Activated CD8-positive, alpha-beta T cell treated with anti-CD3 and anti-CD28 coated beads for 36 hours (primary cell): ENCODE measurements at places on chromosomes 7 and 10.
A peak's percentile ranks its signal among the peaks of the same experiment; 100 is the strongest.

- DNase-seq, result no peak
These were observed 47.8 kb upstream of the CALCR start for GRCh38 chr7:93622036-93623033.

DNA sequence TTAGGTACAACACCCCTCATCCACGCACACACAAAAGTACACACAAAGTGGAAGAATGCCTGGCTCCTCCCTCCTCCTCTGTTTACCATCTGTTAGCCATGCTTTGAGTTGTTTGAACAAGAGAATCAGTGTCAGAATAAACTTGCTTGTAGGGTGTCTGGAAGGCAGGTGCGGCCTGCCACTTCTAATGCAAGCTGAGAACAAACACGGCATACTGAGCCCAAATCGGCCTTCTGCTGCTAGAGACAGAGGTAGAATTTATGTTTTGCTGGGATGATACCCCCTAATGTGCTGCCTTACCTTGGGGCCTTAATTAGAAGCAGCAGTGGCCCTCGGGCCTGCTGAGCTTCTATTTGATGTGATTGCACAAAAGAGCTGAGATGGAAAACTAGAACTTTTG lies 24.9 kb upstream of the FAM180A start:
- DNase-seq, result no peak

- no peak for DNase-seq
These were observed 5.7 kb downstream of the CYP2E1 start for GRCh38 chr10:133532871-133533270.

DNA sequence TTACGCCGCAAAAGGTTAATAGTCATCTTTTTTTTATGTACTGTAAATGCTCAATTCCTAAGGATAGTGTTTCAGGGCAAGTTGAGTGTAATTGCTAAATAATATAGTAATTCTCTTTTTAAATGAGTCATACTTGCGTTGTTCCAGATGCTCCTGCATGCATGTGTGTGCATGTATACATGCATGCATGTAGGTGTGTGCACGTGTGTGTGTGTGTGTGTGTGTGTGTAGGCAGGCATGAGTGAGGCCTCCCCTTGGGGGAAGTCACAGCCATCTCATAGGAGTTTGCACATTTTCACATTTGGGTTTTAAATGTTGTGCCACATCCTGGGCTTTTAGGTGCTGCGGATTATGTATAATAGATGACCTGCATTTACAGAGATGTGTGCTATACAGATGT lies 1095.8 kb downstream of the KCNMA1 start:
- DNase-seq, result no peak

DNA sequence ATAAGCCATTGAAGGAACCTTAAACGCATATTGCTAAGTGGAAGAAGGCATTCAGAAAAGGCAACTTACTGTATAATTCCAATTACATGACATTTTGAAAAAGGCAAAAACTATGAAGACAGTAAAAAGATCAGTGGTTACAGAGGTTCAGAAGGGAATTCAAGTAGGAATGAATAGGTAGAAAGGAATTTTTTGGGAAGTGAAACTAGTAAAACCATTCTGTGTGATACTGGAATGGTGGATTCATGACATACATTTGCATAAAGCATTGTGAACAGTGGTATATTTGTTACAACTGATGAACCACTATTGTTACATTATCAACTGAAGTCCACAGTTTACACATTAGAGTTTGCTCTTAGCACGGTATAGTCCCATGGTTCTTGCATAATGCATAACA lies 114.2 kb upstream of the GPR22 start:
- DNase-seq, result no peak

DNA sequence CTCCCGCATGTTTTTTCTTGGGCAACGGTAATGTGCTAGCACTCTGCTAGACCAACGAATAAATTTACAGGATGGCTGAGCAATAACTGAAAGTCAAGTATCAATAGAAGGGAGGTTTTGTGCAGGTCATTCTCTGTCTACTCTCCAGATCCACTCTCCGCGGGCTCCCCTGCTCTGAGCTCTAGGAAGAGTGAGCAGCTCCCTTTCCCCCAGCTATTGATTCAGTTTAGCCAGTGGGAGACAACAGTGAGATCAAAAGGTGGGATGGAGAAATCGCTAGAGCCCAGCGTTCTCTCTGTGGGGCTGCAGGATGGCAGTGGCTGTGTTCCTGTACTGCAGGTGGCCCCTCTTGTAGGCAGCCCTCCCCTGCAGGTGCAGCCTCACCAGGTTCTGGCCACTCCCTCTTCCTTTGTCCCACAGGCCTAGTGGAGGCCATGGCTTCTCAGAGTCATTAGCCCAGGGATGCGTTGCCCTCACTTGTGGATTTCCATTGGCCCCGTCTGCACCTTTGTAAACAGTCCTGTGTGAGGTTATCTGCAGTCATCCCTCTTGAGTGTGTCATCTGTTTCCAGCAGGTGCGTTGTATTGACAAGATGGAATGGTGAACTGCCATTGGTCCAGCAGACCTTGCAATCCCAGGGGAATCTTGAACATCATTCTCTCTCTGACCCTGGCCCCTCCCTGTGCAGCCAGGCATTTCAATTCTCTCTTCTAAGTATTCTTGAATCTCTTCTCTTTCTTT lies 11.1 kb downstream of the MSRB2 start:
- DNase-seq, result no peak

DNA sequence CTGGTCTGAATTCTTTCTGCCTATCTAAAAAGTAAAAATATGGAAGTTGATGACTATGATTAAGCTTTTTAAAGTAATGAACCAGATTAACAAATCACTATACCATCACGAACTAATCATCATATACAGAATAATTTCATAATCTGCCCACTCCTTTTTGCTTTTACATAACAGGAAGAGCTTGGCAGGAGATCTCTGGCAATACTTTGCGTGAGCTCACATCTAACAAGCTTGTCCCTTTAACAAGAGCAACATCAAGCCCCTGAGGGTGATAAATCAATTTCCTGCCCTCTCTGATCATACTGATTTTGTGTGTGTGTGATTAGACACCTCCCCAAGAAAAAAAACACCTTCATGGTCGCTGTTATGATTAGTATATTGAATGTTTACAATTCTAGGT lies 143.5 kb upstream of the ASAH2 start:
- DNase-seq, result no peak

DNA sequence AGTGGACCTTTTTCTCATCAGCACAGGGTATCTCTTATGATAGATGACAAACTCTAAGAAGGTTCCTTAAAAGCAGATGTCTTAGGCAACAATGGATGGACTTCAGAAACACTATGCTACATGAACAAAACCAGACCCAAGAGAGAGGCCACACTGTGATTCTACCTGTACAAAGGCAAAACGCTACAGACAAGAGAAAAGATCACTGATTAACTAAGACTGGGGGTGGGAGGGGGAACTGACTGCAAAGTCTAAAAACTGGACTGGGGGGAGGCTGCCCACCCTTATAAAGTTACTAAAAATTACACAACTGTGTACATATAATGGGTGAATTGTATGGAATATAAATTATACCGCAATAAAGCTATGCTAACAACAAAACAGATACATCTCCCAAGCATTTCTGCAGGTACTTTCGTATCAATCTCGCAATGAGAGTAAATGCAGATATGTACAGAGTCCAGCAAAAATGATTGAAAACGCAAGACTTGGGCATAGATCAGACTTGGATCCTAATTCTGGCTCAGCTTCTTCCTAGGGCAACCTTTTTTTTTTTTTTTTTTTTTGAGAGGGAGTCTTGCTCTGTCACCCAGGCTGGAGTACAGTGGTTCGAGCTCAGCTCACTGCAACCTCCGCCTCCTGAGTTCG lies 179.7 kb downstream of the FAM107B start:
- DNase-seq, result no peak

GRCh38 chr10:123464430-123465323 lies 201.5 kb upstream of the GPR26 start:
- no peak for DNase-seq

DNA sequence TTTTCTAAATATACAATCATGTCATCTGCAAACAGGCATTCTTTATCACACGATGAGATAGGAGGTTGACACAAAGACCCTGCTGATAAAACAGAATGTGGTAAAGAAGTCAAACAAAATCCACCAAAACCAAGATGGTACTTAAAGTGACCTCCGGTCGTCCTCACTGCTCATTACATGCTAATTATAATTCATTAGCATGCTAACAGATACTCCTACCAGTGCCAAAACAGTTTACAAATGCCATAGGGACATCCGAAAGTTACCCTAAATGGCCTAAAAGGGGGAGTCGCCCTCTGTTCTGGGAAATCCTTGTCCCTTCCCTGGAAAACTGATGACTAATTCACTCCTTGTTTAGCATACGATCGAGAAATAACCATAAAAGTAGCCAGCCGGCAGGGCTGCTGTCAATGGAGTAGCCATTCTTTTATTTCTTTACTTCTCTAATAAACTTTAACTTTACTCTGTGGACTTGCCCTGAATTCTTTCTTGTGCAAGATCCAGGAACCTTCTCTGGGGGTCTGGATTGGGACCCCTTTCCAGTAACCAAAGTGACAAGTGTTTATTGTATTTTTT lies 126.6 kb downstream of the CCDC71L start:
- no peak for DNase-seq

DNA sequence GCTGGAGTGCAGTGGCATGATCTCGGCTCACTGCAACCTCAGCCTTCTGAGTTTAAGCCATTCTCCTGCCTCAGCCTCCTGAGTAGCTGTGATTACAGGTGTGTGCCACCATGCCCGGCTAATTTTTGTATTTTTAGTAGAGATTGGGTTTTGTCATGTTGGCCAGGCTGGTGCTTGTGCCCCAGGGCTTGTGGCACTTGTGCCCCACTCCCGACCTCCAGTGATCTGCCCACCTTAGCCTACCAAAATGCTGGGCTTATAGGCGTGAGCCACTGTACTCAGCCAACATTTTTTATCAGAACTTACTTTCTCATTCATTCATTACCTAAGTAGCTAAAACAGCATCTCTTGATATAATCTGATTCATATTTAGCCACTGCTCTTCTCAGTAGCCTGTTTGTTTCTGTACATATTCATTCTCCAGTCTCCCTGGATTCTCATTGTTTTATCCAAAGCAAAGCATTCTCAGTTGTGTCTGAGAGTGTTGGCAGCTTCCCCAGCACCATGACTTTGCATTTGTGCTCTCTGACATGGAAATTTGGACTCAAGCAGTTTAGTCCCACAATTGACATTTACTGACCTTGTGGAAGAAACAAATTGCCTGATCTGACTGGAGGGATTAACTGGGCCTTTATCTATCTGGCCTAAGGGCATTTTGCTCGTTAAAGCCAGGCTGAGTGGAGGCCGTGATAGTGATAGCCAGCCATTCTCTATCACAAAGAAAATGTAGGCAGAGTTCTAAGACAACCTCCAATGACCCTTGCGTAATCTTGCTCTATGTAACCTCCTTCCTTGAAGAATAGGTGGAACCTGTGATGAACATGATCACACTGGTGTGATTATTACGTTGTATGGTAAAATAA lies 44.9 kb downstream of the AKR1B15 start:
- DNase-seq, result no peak

- DNase-seq, result no peak
These were observed 122.6 kb downstream of the DKK1 start for GRCh38 chr10:52436664-52437063.

- DNase-seq, result no peak
These were observed 742.1 kb downstream of the GRID1 start for GRCh38 chr10:85624511-85624910.

DNA sequence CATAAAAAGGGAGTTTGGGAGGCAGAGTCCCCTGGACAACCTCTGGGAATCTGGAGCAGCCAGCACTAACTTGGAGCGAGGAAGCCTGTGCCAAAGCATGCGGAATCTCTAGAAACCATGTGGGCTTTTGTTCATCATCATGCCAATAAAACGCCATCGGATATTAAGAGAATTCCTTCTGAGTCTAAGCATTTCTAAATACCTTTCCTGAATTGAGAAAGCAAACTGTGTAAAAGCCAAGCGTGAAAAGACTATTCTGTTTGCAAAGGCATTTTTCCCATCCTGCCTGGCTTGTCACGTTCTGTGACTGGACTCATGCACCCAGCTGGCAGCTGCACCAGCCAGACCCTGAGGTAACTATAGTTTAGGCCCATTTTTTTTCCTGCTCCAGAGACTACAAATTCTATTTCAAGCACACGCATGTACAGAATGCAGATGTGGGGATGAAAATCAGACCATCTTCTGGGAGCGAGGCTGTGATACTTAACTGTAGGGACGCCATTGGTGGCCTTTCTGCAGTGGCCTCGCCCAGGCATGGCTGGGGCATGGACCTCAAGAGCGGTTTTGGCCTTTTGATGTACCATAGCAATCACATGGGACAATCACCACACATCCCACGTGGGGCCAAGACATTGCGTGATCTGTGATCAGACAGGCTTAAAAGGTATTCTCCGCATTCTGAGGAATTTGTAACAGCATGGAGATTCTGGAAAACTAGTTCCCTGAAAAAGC lies 218.9 kb downstream of the KIAA1217 start:
- no peak for DNase-seq

- no peak for DNase-seq
These were observed 35.9 kb upstream of the FZD9 start for GRCh38 chr7:73397521-73398281.

DNA sequence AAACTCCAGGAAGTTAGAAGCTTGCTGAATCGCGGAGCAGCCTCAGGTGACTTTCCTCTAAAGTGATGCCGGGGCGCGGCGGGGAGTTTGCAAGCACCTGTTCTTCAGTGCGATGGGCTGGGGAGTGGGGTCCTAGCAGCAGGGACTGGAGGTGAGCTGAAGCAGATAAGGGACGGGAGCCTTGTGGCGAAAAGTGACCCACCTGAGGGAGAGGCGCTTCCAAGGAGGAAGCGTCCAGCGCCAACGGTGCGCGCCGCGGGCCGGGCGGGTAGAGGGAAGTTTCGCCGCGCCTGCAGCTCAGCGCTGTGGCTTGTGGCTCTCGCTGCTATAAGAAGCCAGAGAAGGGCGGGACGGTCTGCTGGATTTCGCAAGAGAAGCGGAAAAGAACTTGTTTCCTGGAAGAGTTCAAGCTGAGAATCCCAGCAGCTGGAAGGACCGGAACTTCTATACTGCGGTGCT lies at the start of gene STEAP4:
Gene STEAP4 (minus strand): TSS at position 305 of the 459 bp plus-strand sequence. CDS start 22,625 bp downstream, outside the sequence.
- DNase-seq, result peak; percentile 5

DNA sequence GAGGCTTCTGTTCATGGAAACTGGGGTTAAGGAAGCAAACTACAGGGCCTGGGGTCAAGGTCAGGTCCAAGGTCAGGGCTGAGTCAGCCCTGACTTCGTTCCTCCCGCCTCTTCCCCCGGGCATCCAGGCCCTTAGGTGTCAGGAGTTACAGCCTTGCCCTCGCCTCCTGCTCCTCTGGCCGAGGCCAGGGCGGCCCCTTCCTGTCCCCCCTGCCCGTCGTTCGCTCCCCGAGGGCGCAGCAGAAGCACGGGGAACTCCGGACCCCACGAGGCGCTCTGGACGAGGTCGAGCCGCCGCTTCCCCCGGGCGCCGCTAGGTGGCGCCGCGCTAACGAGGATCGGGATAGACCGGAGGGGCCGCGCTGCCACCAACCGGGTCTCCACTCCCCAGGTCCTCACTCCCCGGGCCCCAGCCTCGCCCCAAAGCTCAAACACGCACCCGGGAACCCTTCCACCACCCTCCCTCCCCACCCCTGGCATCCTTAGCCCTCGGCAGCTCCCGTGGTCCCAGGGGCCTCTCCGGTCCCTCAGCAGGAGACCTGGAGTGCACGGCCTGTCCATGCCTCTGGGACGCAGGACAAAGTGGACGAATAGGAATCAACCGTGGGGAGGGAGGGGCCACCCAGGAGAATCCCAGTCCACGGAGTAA lies 59.2 kb upstream of the MYL10 start:
- DNase-seq, result peak; percentile 87

GRCh38 chr10:90041585-90041984 lies 340.2 kb downstream of the KIF20B start:
- no peak for DNase-seq
